ENCODE measurements at places on chromosomes 2 and 18.

GRCh38 chr2:222548992-222549391, 106.9 kb downstream of the FARSB start:
- DNase-seq = no peak

DNA sequence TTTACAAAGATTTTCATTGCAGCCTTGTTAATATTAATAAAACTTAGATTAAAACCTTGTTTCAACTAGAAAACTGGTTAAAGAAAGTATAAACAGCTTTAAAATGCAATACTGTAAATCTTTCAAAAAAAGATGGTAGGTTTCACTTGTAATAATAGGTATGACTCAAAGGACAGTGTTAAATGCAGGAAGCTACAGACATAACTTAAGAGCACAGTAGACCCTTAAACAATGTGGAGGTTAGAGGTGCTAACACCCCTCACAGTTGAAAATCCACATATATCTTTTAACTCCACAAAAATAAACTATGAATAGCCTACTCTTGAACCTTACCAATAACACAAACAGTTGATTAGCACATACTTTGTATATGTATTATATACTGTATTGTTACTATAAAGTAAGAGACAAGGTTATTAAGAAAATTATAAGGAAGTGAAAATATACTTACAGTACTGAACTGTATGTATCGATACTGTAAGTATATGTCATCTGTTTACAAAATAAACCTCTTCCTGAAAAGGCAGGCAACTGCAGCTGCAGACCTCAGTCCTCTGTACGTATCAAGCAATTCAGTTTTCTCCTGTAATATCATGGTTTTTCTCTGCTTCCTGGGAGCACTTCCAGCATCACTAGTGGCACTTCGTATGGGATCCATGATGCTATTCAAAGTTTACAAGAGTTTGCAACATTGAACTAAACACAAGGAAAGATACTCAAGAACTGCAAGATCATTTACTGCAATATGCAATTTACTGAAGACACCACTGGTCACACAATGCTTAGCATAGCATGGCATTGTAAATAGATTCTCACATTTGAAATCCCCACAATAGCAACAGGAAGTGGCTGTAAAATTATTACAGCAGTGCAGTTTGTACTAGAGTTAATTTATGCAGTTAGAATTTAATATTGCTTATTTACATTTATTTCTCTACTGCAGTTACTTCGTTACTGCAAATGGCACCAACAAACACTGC, 610.5 kb upstream of the LRRTM4 start:
- no peak for DNase-seq

DNA sequence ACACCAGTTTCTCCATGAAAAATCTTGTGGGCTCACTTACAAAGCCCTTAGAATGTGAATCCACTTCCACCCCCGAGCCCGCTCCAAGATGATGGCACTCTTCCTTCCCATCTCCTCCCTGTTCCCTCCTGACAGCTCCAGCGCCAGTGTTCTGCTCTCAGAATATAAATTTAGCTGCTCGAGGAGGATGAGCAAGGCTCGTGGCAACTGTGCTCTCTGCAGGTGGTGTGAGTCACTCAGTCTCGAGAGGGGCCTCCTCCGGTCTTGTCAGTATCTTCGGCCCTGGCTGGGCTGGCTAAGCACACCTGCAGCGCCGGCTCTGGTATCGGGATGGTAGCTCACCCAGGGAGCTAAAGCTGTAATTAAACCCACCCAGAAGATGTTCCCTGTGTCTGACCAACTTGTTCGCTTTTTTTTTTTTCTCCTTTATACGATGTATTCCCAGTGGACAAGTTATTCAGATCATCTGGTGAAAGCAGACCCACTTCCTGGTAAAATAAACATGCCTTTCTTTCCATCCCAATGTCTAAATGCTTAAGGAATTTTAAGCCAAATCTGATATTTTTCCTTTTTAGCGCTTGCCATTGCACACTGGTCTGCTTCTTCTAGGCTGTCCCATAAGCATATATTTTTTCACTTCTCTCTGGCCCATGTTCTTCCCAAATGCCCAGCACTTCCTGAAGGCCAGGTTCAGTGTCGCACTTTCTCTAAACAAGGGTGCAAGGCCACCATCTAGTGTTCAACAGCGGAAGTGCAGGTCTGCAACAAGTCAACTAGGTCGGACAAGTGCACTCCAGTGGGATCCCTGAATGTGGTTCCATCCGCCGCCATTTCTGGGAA, 31.4 kb upstream of the YPEL5 start:
- DNase-seq = peak; percentile 45

GRCh38 chr2:7982054-7982453, 699.8 kb upstream of the ID2 start:
- DNase-seq = no peak

DNA sequence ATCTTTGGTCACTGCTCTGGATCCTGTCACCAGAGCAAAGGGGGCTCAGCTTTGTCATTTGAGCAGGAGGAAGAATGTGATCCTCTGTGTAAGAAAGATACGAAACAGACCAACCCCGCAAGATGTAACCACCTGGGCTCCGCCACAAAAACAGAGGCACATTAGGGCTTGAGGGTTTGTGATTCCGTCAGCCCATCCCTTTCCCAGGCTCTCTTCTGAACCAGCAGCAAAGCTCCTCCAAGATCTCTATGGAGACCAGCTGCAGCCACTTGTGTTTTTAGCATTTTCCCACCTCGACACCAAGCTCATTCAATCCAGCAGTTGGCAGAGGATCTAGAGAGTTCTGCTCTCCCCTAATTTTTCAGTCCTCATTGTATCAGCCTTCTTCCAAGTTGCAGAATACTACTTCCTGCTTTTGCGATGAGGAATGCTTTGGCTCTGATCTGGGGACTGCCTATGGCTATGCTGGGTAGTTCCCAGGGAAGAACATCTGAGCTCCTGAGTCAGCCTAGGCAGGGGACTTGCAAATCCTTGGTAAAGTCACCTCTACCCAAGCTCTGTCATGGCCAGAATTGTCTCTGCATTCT, 139.6 kb upstream of the RAB12 start:
- DNase-seq = no peak

DNA sequence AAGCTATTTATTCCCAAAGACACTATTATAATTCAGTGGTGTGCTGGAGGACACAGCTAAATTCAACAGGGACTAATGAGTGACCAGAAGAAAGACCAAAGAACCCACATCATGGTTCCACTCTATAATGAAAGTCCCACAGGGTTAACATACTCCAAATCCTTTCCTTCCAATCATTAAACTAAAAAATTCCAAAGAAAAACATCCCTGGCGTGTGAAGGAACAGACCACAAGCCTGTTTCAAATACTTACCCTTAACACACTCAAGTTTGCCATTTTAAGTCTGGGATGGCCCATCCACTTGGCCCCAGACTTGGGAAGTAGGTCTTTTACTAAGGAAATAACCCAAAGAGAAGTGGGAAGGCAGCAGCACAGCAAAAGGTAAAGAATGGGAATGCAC, 150.1 kb upstream of the CCDC150 start:
- no peak for DNase-seq

DNA sequence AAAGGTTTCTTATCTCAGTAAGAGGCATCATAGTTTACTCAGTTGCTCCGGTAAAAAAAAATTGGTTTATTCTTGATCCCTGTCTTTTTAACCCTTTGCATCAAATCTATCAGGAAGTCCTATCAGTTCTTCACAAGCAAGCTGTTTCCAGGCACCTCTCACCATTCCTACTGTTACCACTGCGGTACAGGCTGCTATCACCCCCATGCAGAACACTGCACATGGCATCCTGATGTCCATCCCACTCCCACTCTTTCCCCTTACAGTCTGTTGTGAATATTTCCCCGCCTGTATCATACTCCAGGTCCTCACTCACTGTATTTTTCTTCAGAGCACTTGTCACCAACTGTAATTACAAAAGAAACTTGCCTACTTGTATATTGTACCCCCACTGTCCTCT, 5.3 kb upstream of the CNRIP1 start:
- DNase-seq = no peak

GRCh38 chr2:209411296-209411695, 12.6 kb upstream of the MAP2 start:
- DNase-seq = no peak

DNA sequence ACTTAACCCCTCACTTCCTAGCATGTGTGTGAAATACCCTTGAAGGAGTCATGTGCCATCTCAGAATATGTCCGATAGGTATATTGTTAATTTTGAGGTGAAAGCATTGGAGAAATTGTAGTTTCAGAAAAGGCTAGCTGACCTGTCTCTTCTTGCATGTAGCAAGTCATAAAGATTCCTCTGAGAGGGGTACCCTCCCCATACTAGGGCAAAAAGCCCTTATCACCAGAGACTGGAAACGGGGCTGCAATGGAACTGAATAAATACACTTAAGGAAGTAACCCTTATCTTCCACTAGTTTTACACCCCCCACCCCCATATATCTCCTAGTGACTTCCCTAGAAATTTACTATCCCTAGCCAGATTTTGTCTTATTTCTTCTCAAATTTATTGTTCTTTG, 1.8 kb upstream of the SF3B6 start:
- DNase-seq = no peak

DNA sequence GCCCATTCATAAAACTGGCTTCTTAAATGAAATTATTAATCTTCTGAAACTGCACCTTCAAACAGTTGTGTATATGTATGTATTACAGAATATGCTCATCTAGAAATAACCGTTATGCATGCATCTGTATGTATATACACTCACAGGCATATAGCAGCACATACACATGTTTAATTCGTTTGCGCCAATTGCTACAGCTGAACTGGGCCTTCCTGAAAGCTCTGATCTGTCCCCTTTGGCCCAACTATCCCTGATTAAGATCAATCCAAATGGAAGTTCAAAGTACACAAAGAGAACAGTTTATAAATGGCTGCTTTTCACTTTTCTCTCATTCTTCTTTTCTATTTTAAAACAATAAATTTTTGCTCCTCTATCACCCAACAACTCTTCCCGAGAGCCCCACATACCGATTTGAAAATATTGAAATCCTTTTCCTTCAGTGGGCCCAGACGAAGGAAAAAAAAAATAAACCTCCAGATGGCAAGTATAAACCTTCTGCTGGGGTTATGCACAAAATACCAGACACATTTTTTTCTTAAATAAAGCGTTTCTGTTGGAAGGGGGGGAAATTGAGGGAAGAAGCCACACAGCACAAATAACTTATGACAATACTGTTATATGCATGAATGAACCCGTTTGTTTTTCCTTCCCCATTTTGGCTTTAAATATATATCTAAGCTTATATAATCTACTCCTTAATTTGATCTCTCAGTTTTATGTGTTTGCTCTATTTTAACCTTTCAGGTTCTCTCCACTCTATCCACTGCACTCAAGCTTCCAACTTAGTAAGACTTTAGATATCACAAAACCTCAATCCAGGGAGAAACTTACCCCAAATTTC, 267.3 kb downstream of the TCF4 start:
- no peak for DNase-seq

DNA sequence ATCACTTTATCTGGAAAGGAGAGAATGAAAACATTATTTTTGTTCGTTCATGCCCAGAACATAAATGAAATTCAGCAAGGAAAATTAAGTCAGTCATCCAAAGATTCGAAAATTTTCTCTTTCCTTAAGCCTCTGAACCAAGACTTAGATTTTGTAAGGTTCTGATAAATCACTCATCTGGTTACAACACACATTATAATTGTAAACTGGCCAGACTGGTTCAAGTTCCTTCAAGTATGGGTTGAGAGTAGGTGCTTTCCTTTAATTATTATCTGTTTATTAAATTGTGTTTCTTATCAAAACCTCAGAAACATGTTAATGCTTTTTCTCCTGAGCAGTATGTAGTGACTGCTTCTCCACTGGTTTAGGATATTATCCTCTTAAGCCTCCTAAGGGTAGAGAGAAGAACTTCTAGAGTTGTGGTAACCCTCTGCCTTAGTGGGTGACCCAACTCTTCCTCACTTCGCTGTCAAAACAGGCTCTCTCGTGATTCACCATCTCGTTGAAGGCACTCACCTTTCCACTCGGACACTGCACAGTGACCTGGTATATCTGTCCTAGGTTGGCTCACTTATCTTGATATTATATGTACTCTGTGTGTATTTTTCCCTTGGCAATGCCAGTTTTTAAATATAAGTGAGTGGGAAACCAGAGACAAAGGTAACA, 325.9 kb downstream of the PAX3 start:
- DNase-seq = no peak

DNA sequence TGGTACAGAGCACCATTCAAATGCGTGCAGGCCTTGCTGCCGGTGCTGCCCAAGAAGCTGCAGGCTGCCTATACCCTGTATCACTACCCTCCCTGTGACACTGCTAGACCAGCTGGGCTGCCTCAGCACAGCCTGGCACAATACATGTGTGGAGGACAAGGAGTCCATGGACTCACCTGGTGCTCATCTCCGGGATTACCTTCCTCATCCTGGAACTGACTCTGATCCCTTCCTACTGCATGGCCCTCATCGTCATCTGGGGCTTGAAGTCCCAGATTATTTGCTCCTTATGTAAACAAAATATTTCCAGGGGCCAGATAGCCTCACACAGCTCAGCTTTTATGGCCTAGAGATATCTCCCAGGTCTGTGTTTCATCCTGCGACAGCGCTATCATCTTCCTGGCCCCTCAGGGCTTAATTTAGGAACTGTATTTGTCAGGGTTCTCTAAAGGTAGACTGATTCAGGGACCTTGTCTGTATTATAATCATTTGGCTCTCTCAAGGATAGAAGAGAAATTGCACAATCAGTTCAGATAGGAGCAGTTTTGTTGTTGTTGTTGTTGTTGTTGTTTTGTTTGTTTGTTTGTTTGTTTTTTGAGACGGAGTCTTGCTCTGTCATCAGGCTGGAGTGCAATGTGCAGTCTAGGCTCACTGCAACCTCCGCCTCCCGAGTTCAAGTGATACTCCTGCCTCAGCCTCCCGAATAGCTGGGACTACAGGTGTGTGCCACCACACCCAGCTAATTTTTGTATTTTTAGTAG, 42.9 kb downstream of the WDR75 start:
- no peak for DNase-seq

DNA sequence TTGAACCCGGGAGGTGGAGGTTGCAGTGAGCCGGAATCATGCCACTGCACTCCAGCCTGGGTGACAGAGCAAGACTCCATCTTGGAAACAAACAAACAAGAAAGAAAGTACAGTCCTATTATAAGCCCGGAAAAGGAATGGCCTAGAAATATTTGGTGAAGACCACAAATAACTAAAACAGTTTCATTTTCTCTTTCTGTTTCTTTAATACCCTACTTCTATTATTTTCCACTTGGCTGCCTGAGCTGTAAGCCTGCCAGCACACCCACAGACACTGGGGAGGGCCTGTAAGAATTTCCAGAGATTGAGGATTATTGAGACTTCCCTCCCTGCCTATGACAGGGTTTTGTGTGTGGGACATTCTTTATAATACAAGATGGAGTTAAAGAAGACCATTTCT, 188.0 kb upstream of the DCC start:
- DNase-seq = no peak

DNA sequence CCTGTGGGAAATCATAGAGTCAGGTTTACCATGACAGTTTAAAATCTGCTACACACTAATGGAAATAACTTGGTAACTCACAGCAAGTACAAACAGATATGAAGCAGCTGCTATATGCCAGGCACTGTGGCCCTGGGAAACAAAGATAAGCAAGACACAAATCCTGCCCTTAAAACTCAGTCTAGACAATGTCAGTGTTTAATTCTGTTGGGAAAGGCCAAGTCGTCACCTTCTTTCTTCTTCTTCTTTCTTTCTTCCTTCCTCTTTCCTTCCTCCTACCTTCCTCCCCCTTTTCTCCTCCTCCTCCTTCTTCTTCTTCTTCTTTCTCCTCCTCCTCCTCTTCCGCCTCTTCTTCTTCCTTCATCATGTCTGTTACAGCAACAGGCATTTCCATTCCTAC, 26.8 kb downstream of the PLEK start:
- DNase-seq = no peak
